ENCODE measurements at places on chromosomes 7 and 10. TPM values are rescaled to one million over a fixed set of nuclear protein-coding genes. Genes with fewer than 3 reads are reported as not detected.

DNA sequence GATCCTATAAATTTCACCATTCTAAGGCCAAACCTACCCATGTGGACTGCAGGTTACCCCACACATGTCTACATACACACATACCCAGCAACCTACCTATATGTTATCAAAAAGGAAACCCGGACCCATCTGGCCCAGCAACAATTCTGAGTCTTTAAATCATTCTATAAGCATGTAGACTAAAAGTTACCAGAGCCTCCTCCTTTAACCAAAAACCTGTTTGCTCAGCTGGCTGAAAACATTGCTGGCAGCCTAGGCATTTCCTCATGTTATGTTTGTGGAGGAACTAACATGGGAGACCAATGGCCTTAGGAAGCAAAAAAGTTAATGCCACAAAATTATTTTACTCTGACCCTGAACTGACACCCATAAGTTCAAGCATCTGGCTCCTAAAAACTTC lies 5.3 kb upstream of the ADCK2 start:
- no peak for DNase-seq

DNA sequence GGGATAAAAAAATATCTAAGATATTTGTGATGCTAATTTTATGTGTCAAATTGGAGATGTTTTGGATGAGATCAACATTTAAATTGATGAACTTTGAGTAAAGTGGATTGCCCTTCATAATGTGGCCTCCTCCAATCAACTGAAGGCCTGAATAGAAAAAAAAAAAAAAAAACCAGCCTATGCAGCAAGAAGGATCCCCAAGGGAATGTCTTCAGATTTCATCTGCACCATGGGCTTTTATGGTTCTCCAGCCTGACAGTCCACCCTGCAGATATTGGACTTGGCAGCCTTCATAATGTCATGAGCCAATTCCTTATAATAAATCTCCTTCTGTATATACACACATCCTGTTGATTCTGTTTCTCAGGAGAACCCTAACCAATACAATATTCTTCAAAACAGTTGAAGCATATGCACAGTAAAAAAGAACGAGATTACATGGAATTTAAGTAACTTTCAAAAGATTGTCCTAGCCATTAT lies 316.9 kb upstream of the PLXDC2 start:
- no peak for DNase-seq

DNA sequence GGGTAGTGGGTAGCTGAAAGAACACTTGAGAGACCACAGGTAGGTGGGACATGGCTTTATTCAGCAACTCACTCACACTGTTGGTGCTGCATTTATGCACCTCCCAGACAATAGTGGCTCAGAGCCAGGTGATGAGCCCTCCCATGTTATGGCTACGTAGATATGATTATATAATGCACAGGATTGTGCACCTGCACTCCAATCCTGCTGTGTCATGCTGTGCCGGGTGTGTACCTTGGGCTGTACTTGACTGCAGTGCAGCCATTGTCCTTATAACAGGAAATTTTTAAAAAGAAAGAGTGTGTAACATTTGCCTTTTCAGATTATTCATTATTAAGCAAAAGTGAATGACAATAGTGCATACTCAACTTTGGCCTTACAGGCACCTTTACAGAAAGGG lies 366.1 kb upstream of the BMPER start:
- no peak for DNase-seq

- DNase-seq: no peak
These were observed 20.4 kb upstream of the TTYH3 start for GRCh38 chr7:2611401-2611800.

The CNPY1 gene
- total RNA-seq: not detected

The PITX3 gene
- under 0.01 TPM for total RNA-seq

The EN2 gene
- not detected for total RNA-seq

The NOC3L gene
- total RNA-seq: 39.7 TPM

Data from fibroblast of villous mesenchyme (primary cell).